ENCODE measurements at places on chromosomes 11 and 22. TPM values are rescaled to one million over a fixed set of nuclear protein-coding genes. Genes with fewer than 3 reads are reported as not detected.

GRCh38 chr11:88404391-88404790 is 66.9 kb upstream of the CTSC start:
- DNase-seq = no peak

DNA sequence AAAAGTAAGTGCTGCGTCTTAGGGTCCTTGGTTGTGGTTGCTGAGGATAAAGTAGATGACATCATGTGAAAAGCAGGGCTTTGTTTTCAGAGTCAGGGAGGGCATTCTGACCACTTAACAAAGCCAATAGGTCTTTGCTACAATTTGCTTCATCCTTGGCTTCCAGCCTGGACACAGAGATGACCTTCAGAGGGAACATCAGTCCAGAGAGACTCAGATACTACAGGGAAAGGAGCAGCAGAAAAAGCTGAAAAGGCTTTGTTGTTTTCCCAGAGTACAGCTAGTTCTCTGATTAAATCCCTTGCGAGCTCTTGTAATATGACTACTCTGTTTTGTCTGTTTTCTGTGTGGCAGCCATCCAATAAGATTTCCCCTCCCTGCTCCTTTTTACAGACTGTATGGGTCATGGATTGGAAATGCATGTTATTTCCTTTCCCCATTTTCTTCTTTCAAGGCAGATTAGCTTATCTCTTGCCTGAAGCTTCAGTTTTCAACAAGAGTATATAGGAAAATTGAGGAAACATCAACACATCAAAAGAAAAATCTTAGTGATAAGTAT is 31.9 kb downstream of the ATG13 start:
- DNase-seq = no peak

GRCh38 chr11:13115380-13115675 is 106.2 kb downstream of the RASSF10 start:
- DNase-seq = no peak

DNA sequence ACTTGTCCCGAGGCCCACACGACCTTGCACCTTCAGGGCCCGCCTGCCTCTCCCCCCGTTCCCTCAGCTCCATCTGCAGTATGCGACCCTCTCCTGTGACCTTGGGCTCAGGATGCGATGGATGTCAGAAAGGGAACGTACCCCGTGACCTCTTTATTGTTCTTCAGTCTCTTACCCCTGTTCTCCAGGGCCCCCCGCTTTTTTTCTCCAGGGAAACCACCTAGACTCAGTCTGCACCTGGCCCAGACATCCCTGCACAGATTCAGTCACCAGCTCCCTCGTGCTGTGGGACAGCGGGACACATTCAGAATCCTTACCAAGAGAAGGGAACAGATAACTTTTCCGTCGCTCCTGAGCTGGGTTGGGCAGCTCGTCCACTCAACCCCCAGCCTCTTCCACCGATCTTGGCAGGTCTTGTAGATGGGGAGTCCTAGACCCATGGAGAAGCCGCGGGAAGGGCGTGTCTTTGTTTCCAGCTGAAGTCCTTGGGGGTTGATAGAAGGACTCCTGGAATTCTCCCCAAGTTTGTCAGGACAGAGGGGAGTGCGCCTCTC is 1.4 kb upstream of the PHOX2A start:
- DNase-seq = no peak

DNA sequence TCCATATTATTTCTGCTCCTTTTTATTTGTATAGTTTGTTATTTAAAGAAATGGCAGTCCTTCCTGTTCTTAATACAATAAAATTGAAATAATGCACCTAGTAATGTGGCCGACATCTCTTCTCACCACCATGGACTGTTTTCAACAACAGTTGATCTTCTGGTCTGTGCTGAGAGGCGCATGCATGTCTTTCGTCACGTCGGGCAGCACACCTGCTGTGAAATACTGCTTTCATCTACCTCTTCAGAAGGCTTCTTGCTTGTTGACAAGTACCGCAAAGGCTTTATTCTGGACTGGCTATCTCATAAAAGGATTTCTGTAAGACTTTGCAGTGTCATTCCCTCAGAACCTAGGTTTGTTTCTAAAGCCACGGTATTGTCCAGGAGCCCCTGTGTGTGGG is 13.9 kb upstream of the MYO18B start:
- DNase-seq = no peak

GRCh38 chr11:75468534-75469340 is 35.7 kb upstream of the KLHL35 start:
- no peak for DNase-seq

GRCh38 chr11:117332843-117333242 is 5.2 kb downstream of the CEP164 start:
- no peak for DNase-seq

GRCh38 chr22:41952713-41953112 is 763 bp downstream of the SMIM45 start:
- no peak for DNase-seq

DNA sequence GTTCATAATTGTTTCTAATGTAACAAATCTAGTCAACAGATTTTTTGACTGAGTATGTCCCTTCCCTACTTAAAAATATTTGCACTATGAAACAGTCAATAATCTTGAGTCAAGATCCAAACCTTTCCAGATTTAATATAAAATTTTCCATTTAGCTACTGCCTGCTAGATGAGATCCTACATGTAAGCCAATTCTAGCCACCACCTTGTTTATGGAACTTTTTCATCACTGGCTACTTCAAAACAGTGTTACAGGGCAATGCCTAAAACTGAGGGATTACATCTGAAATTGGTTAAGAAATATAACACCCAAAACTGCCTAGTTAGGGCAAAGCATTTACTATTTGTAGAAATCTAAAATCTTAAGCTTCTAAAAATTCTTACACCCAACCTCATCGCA is 10.5 kb upstream of the FUT4 start:
- no peak for DNase-seq

DNA sequence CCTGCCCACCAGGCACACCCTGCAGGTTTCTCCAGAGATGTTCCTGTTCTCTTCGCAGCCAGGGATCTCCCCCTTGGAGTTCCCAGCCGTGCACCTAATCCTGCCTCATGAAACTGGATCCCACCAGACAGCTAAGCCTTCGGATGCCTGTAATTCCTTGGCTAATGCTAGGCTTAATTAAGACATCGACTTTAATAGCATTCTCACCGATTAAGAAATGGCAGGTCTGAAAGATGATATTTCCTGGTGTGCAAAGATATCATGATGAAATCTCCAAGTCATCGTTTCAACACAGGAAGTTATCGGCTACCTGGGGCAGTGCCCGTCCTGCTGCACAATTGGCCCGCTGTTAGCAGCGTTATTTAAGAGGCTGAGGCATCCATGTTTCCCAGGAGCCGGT is 41.5 kb upstream of the CCND1 start:
- no peak for DNase-seq

- peak; percentile 92 for DNase-seq
Observed at GRCh38 chr22:49966774-49967705, 6.5 kb downstream of the PIM3 start.

GRCh38 chr11:126963603-126964363 is 36.8 kb downstream of the KIRREL3 start:
- DNase-seq = no peak

DNA sequence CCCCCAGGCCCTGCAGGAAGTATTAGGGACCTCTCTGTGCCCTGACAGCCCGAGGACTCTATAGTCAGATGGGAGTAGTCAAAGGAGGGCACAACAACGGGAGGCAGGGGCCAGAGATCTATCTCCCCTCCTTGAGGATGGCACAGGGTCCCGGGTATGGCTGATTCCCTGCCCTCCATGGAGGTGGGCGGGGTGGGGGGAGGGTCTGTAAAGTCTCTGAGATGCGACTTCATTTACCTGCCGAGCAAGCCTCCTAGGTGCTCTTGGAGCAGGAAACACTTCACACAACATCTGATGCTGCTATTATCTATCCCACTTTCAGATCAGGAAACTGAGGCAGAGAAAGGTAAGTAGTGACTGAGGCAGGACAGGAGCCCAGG is 769 bp upstream of the CDC42EP1 start:
- DNase-seq = no peak

- DNase-seq = no peak
Observed at GRCh38 chr11:132780046-132780445, 752.3 kb downstream of the OPCML start.

DNA sequence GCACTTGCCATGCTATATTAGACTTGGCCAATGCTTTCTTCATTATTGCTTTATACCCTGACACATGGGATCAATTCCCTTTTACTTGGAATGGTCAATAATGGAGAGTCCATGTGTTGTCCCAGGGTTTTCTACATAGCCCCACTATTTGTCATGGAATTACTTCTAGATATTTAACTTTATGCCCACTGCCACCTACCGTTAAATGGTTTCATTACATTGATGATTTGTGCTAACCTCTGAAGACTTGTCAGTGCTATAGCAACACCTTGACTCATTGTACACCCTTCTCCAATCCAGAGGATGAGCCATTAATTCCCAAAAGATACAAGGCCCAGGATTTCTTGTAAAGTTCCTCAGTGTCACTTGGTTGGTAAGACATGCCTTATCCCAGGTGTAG is 31.4 kb upstream of the SLC22A25 start:
- no peak for DNase-seq

- DNase-seq = peak; percentile 96
Observed at GRCh38 chr22:50544078-50544745, 1.5 kb upstream of the KLHDC7B start.

GRCh38 chr11:126782810-126783209 is 217.8 kb downstream of the KIRREL3 start:
- no peak for DNase-seq

DNA sequence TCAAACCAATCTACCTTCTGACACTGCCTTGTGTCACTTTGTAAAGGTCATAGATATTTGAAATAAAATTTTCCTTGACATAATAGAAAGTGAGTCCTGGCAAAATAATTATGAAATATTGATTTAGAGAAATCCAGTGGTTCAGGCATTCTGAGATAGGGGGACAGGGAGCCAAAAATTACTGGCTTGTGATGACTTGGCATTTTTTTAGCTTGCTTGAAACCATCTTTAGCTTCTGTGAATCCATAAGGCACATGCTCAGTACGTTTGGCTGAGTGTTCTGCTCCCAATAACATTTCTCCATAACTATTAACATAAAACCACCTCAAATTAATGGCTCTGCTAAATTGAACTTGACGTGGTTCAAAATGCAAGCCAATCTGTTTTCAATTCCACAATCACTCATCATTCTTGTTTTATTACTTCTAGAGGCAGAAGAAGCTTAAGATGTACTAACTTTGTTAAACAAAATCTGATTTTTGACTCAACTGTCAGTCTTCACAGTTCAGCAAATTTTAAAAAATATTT is 209.0 kb downstream of the LRRC4C start:
- DNase-seq = no peak

- DNase-seq = no peak
Observed at GRCh38 chr22:32733196-32733768, 68.2 kb upstream of the TIMP3 start.

DNA sequence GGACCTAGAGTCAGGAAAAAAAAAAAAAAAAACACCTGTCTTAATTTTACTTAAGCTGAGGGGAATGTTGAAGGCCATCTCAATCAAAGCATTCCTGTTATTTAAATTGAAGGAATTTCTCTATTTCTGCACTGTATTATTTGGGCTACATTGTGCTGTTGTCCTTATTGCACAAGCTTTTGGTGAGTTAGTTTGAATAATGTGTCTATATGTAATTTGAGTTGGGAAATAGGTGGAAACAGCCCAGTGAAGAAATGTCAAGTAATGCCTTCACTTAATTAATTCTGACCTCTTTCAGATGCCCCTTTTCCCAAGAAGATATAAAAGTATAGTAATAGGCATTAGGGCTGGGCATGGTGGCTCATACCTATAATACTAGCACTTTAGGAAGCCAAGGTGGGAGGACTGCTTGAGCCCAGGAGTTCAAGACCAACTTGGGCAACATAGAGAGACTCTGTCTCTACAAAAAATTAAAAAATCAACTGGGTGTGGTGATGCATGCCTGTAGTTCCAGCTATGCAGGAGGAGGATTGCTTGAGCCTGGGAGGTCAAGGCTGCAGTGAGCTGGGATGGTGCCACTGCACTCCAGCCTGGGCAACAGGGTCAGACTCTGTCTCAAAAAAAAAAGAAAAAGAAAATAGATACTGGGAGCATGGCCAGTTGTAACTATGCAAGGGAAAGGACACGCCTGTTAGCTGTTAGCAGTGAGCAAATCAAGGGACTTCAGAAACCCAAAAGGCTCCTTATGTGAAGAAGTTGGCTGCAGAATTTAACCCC is 34.9 kb downstream of the OR10A6 start:
- DNase-seq = no peak

FAT3 gene
- 1.2 TPM for total RNA-seq

KCNJ11 gene
- total RNA-seq = 2.9 TPM

NLRP10 gene
- 69.3 TPM for total RNA-seq

MIEF1 gene
- 25.1 TPM for total RNA-seq

TSPAN18 gene
- 0.97 TPM for total RNA-seq

SLC7A4 gene
- 1.5 TPM for total RNA-seq

KRTAP5-7 gene
- total RNA-seq = not detected

DEFB131B gene
- total RNA-seq = not detected

DMC1 gene
- total RNA-seq = 0.49 TPM

Data from lower leg skin (tissue), 4 donors.